ENCODE measurements at places on chromosomes 11 and 22.

DNA sequence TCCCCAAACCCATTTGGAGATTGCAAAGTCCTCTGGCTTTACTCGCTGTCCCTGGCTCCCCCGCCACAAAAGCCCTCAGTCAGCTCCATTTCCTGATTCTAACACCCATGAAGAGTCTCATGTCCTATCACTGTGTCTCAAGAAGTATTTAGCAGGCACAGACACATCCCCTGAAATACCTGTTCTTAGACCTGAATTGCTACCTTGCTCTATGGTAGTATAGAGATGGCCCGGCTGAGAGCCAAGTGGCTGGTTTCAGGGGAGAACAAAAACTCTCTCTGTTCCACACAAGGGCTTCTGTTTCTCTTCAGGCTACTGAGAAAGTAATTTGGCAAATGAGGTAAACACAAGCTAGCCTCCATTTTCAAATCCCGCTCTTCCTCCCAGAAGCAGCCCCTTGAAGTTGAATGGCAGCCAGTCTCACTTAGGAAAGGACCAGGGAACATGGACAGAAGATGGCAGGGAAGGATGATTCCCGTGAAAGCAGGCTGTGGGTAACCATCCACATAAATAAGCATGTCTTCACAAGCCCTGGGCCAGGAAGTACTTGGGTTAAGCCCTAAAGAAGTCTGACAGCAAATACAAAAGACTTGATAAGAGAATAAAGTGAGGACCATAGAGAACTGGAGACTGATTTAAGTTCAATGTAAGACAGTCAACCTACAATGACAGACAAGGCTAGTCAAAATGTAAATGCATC is 137.8 kb downstream of the C11orf58 start:
- no peak for DNase-seq

DNA sequence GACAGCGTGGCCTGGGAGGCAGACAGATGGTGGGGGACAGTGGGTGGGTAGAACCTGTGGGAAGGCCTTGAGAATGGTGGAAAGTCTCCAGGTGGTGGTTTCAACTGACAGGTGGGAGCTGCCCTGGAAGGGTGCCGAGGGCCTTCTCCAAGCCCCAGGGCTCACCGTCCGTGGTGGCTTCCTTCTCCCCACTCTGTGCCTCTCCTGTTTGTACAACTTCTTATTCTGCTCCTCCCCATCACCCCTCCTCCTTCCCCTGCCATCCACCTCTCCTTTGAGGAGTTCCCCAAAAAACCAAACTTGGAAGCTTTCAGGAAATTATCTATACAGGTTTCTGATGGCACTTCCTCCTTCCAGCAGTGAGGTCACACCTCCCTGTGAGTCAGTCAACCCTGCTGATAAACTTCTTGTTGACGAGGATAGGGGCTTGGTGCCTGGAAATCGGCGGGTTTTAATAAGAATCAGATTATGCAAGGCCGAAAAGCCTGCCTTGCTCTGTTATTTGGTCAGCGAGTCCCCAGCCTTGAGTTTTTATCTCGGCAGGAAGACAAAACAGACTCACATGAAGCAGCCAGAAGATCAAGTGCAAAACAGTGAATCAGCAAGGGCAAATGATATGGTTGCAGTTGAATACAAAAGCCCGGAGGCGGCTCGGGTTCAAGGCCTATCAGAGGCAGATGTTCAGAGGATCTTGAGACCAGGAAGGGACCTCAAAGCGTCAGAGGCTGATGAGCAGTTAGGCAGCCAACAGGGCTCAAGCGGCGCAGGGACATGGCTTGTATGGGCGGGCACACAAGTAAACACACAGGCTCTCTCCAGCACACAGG is 9.5 kb upstream of the ST3GAL4 start:
- no peak for DNase-seq

- DNase-seq = no peak
Measured at GRCh38 chr22:45917146-45917545, 59.8 kb downstream of the WNT7B start.

- no peak for DNase-seq
Measured at GRCh38 chr11:118530180-118530682, 761 bp upstream of the TMEM25 start.

DNA sequence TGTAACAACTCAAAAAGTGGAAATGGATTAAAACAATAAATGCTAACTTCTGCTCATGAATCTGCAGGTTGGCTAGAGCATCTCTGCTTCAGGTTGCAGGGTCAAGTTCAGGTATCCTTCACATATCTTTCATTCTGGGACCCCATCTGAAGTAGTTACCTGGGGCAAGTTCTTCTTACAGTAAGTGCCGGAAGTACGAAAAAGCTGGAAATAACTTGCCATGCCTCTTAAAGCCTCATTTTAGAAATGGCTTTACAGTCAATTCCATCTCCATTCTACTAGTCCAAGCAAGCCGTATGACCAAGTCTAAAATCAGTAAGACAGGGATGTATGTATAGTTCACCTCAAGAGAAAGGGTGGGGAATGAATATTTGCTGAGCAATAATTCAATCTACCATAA is 93.7 kb downstream of the FCHSD2 start:
- DNase-seq = no peak

DNA sequence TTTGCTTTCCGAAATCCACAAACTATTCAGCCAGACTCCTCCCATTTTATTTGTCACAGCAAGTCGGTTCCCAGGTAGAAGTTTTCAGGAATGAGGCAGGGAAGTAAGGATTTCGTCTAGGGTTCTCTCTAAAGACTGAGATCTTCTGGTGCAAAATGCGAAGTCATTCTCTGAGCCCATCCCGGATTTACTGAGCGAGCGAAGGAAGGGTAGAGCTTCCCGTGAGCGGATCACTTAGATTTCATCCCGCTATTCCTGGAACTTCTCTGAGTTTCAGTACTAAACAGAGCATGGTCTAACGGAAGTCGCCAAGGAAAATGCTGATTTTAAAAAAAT is 3.1 kb upstream of the CALCA start:
- DNase-seq = no peak

- no peak for DNase-seq
Measured at GRCh38 chr22:32880505-32880892, 79.0 kb downstream of the TIMP3 start.

DNA sequence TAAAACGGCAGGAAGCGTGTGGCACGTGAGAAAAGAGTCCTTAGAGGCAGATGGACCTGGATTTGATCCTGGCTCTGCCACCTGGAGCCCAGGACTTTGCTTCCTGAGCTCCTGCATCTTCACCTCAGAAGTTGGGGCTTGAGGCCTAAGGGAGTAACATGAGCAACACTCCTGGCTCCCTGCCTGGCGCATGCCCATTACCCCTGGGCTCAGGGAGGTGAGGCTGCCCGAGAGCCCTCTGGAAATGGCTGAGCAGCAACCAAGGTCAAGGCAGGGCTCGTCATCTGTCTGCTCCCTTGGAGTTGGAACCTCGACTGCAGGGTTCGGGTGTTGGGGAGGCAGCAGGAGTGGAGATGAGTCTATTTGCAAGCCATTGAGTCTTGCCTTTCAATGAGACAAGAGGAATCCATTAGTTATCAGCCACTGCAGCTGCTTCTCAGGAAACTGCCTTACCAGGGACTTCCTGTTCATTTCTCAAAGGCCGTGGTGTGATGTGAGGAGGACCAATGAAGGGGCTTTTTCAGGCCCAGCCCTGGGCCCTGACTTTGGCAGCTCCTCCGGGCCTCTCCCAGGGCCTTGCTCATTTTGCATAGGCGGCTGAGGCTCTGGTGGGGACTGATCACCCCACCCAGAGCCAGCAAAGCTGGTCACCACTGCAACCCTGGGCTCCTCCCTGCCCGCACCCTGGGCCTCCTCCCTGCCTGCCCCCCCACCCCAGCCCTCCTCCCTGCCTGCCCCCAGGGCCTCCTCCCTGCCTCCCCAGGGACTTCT is 6.4 kb downstream of the FADS2 start:
- DNase-seq = no peak

DNA sequence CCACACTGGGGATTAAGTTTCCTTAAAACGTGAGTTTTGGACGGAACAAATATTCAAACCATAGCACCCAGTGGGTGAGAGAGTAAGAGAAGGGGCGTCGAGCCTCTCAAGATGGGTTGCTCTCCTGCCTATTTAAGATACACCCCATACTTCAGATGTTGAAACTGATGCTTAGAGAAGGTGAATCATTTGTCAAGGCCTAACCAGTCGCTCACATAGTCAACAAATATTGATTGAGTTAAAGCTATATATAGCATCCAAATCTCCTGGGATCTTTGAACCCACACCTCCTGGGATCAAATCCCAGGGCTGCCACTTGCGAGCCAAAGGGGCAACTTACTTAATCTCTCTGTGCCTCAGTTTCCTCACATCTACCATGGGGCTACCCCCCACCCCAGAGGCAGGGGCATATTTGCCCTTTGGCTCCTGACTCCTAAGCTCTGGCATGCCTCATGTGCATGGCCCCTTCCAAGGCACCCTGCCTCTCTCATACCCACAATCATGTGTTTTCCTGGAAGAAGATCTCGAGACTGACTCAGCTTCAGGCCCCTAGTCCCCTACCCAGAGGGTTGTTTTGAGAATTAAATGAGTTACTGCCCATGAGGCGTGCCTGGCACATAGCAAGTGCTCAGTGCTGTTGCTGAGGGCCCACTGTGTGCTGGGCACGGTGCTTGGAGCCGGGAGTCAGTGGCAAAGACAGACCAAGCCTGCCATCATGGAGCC is 19.0 kb upstream of the PDGFB start:
- no peak for DNase-seq

DNA sequence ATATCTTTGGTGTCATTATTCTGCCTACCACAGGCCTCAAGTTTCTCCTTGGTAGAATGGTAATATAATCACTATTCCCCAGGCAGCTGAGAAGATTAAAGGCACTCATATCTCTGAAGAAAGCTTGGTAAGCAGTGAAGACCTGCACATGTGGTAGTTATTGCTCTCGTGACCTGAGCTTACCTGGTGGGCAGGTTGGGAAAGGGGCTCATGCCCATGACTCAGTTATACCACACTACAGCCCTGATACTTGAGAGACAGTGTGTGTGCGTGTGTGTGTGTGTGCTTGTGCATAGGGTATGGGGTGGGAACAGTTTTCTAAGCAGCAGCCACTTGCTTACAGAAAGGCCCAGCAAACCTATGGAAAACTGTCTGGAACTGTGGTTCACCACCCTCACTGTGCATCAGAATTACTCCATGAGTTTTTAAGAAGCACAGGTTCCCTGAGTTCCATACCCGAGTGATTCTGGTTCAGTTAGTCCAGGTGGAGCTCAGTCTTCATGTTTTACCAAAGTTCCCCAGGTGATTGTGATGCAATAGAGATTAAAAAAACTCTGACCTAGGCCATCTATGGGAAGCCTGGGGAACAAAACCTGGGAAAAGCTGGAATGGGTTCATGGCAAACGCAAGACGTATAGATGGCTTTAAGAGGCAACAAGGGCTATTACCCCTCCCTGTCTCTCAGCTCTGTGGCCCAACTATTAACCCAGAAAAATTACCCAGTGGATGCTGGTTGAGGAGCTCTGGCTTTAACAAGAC is 79.0 kb upstream of the ZBED5 start:
- no peak for DNase-seq

GRCh38 chr22:23609983-23610781 is 21.9 kb downstream of the DRICH1 start:
- DNase-seq = no peak

- DNase-seq = no peak
Measured at GRCh38 chr22:43218786-43219185, 31.9 kb upstream of the TTLL12 start.

DNA sequence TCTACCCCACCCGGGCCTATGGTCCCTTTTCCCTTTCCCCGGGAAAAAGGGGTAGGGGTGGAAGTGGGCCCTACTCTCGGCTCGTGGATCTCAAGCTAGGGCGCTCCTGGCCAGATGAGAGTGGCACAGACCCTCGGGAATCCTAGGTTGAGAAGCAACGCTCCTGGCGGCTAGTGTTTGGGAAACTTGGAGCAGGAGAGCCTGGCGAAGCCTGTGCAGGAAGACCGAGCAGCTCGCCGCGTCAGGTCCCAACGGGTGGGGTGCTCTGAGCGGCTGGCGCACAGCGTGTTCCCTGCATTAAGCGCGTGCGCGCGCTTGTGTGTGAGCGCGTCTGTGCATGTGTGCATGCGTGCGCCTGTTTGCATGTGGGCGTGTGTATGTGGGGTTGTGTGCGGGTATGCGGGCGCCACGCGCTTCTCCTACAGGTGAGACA is 7.1 kb upstream of the FLI1 start:
- no peak for DNase-seq

DNA sequence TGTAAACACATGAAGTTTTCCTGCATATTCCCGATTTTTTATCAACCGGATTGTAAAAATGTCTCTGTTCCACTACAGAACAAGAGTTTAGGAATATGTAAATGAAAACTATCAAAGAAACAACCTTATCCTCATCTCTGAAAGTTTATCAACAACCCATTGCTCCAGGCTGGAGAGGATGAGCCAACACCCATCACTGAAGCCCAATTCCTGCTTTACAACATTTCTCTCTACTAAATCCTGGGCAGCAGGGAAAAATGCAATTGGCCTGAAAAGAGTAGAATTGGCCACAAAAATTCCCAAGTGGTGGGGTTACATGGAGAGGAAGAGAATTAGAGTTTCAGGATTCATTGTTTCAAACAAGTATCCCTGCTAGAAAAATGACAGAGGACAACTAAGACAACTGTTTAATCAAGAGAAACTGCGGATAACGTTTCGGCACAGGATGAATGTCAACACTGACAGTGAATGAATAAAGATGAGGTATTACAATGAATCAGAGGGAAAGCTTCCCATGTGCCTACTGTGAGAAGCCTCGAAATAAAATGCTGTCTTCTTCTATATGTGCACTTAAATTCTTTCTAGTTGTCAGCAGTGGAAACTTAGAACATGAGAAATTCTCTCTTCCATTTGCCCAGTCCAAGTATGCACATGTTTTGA is 317.3 kb upstream of the ANO3 start:
- DNase-seq = no peak

DNA sequence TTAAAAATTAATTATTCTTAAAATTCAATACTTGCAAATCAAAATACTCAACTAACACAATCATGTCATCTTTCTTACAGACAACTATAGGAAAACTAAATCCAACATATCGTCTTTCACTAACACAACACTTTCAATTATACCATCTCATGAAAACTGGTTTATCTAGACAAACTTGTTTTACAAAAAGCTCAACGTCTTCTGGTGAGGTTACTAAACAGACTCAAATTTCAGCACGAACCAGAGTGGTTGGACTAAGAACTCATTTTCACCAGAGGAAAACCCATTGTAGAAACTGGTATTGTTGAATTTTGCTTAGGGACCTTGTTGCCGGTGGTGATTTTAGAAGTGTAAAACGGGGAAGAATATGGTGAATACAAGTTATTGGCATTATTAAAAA is 52.2 kb downstream of the NUP98 start:
- DNase-seq = no peak

- no peak for DNase-seq
Measured at GRCh38 chr11:62373464-62374119, 36.3 kb downstream of the ASRGL1 start.

GRCh38 chr11:80309301-80309700 is 868.5 kb upstream of the TENM4 start:
- DNase-seq = no peak

GRCh38 chr11:125345421-125346178 is 150.5 kb downstream of the FEZ1 start:
- peak; percentile 12 for DNase-seq

- no peak for DNase-seq
Measured at GRCh38 chr11:64848826-64849597, 4.6 kb upstream of the CDC42BPG start.
